ENCODE measurements at places on chromosomes 4 and X.
A peak's percentile ranks its signal among the peaks of the same experiment; 100 is the strongest.

DNA sequence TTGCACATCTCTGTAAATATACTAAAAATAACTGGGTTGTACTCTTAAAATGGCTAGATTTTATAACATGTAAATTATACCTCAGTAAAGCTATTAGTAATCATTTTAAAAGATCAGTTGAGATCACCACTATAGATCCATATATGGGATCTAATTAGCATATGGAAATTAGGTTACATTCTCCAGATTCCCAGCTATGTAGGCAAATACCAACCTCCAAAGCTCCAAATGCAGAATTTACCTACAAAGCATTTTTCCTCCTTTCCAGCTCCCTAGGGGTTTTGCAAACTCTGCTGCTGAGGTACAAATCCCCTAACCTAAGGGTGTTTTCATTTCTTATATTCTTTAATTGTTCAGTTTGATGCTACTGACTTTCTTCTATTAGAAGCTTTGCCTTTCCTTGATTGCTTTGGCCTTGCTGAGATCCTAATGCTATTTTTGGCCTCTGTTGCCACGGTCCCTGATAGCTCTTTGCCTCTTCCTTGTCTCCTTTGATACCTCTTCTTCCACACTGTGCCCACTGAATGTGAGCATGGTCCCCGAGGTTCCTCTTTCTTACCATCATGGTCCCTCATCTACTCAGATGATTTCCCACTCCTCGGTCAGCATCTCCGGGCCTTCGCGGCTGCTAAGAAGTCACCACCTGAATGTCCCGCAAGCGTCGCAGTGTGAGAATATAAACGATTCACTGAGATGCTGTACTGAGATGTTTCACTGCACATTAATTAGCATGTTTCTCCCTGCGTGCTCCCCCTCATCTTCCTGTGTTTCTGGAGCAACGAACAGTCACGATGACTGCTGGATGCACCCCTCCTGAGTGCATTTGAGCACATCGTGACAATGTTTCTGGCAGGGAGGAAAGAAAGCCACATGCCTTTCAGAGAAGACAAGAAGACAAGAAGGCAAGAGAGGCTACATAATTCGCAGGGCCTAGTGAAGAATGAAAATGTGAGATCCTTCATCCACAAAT lies 23.8 kb downstream of the ENPP6 start:
- DNase-seq = peak; percentile 7

GRCh38 chr4:183144787-183145186 lies 45.7 kb downstream of the WWC2 start:
- no peak for DNase-seq

DNA sequence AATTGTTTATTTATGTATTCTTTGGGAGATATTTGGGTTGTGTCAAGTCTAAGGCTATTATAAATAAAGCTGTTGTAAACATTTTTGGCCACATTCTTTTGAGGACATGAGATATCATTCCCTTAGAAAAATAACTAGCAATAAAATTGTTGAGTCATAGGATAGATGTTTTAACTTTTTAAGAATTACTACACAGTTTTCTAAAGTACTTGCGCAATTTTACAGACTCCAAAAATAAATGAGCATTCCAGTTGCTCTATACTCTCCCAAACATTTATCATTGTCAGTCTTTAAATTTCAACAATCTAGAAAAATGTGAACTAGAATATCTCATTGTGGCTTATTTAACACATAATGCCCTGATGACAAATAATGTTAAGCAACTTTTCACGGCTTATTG lies 189.1 kb upstream of the ADGRL3 start:
- no peak for DNase-seq

DNA sequence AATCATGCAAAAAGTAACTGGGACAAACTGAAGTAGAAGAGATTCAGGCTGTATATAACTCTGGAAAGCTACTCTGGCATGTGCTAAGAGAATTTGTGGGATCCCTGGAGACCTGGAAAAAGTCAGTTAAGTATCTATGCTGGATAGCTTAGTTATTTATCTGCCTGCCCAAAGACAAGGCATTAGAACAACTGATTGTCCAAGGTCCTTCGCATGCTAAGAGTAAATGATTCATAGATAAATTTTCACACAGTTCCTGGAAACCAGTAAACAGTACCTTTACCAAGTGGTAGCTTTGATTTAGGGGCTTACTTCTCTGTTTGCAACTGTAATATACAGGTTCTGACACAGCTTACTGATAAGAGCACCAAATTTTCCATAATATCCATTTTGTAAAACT lies 104.8 kb downstream of the ATP11C start:
- no peak for DNase-seq

DNA sequence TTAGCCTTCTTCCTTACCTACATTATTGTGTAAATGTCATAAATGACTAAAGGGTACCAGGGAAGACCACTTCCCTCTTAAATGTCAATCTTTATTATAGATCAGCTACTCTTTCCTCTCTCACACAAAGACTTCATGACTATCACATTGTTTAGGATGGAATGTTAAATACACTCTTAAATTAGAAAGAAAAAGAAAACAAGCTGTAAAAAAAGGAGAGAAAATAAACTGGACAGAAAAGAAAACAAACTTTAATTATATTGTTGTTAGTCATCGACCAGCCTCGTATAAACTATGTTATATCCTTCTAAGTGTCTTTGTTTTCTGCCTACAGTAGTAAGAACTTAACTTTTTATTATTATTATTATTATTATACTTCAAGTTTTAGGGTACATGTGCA lies 666.4 kb upstream of the NR3C2 start:
- DNase-seq = no peak

GRCh38 chrX:106894978-106895452 lies 8.1 kb downstream of the RIPPLY1 start:
- DNase-seq = no peak

DNA sequence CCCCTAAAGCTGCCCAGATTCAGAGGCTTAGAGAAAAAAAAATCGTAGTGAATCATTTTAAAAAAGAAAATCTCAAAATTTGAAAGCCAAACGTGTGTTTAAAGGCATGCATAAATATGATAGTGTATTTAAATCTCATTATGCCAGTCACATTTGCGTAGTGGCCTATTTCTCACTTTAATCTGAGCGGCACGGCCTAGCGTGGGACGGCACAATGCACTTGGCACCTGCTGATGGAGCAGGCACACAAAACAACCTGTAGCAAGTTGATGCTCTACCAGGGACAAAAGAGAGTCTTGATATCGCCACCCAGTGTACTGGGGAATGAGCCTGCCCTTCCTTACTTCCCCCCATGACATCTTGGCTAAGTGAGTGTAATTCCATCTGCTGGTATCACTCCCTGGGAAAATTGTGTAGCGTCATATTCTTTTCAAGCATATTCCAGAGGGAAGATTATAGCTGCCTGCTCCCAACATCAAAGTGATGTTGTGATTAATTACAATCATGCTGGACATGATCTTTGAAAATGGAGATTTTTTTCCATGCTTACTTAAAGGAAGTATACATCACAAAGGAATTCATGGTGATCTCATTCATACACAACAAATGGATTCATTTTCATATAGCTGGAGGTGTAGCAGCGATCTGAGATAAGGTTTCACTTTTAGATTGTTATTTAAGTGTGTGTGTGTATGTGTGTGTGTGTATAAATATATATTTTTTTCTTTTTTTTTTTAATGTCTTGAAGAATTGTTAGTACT lies 138.8 kb downstream of the DCTD start:
- no peak for DNase-seq

DNA sequence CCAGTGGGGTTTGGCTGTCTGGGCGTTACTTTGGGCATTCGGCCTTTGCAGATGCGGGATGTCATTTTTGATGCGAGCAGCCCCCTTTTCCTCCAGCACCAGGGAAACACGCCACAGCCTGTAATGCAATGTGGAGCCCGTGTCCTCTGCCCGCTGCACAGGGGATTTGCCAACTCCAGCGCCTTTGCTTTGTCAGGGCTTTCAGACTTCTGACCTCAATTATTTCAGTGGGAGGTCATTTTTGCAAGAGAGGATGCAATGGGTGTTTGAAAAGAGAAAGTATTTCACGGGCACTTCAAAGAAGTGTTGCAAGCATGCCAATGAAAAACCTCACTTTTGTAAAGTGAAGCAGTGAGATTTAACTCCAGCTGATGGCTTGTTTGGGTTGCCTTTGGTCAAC lies 11.5 kb downstream of the CLCN4 start:
- DNase-seq = peak; percentile 12

DNA sequence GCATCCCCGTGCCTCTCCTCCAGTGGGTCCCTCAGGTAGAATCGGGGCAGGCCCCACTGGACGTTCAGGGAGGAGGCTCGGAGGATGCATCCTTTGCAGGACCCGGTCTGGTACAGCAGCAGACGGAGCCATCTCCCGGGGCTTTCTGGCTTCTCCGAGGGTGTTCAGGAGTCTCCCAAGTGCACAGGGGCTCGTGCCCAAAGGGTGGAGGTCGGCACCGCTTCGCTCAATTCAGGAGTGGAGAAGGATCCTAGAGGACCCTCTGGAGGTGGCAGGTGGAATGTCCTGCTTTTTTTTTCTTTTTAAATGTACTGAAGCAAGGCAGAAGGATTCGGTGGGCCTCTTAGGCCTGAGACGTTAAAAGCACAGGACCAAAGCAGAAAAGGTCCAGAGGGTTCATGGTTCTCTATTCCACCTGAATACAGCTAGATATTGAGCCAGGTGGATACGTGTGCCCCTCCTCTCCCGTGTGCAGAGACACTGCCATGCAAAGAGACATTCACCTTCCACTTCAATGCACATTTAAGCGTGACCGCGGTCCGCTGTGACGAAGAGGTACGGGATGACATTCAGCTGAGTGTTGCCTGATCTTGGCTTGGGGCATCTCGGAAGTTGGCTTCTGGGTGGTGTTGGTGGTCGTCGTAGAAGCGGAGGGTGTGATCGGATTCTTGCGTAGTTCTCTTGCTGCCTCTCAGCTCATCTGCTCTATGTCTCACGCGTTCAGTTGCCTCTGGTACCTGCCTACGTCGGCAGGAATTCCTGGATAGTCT lies 281.2 kb upstream of the AGTR2 start:
- DNase-seq = no peak

GRCh38 chrX:71619193-71619592 lies 882 bp upstream of the CXCR3 start:
- DNase-seq = no peak

GRCh38 chrX:11241720-11242119 lies 51.5 kb upstream of the AMELX start:
- no peak for DNase-seq

DNA sequence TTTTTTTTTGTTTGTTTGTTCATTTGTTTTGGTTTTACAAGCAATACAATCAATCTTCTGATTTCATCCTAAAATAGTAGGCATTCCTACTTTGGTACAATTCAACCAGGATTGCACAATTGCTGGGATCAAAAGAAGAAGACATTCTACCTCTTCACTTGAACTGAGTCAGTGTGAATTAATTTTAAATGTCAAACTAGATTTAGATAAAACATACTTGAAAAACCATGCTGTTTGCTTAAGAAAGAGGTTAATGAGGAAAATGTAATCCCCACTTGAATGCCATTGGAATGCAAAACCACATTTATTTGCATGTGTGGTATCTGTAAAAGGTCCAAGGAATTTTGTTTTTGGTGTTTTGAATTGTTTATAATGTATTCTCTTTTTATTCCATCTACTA lies 40.5 kb downstream of the HAND2 start:
- no peak for DNase-seq

- DNase-seq = no peak
Observed at GRCh38 chrX:94743478-94743877, 1069.5 kb downstream of the FAM133A start.

DNA sequence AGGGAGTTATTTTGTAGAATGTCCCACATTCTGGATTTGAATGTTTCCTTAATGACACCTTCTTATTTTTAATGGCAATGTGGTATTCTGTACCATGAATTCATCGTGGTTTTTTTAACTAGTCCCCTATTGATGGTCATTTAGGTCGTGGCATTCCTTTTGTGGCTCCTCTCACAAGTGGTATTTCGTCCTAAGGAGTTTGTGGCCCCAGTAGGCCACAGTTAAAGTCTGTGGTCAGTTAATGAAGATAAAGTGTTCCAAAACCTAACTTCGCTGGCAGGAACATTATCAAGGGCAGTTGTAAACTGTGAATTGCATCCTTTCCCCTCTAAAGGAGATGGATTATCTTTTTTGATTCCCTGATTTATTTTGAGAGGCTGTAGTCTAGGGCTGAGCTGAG lies 133.2 kb downstream of the TMEM164 start:
- no peak for DNase-seq

All from SW480 (cell line).